ENCODE measurements at places on chromosomes 7 and 10.

DNA sequence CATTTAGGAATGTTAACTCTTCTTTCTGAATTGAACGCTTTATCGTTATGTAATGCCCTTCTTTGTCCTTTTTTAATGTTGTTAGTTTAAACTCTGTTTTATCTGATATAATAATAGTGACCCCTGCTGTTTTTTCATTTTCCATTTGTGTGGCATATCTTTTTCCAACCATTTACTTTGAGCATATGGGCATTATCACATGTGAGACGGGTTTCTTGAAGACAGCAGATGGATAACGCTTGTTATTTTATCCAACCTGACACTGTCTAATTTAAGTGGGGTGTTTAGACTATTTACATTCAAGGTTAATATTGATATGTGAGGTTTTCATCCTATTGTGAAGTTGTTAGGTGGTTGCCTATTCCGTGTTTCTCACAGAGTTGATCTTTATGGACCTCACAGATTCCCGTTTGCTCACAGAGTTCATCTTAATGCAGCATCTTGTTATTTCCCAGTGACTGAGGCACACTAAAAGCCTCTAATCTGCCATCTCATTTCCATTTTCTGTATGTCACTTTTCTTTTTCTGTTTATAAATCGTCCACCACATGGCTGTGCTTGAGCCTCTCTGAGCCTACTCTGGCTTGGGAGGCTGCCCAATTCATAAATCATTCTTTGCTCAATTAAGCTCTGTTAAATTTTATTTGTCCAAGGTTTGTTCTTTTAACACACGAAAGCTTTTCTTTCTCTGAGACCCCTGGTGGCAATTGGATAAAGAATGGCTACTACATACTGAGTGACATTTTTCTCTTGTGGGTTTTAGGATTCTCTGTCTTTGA lies 286.2 kb downstream of the HTR7 start:
- peak; percentile 45 for DNase-seq

DNA sequence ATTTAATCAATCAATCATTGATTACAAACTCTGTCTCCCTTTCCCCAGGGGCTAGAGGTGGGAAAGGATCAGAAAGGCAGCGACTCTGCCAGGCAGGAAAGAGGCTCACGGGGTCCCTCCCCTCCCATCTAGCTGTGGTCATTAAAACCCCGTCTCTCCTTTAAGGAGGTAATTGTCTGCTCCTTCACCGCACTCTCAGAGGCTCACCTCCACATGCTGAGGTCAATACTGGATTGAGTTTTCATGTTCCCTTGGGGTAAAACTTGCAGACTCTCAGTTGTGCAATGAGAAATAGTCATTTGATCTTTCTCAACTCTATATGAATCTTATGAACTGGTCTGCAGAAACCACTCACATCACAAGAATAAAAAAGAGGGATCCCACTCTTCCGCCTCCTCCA lies 368.8 kb downstream of the ADRA2A start:
- DNase-seq = no peak

DNA sequence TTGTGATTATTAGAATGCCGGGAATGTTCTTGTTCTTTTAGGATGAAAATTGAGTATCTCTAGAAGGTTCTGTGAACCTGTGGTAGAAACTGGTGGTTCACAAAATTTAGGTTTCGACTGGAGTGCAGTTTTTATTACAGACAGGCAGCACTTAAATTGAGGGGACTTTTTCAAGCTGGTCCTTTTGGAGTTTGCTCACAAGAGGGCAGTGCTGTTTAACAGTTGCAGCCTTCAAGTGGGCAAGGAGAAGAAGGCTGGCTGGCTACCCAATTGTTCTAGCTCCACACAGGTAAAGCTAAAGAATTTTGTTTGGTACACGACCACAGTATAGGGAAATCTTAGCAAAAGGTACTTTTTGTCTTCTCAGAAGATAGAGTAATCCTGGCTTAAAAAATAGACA lies 233.6 kb downstream of the SNX13 start:
- peak; percentile 66 for DNase-seq

DNA sequence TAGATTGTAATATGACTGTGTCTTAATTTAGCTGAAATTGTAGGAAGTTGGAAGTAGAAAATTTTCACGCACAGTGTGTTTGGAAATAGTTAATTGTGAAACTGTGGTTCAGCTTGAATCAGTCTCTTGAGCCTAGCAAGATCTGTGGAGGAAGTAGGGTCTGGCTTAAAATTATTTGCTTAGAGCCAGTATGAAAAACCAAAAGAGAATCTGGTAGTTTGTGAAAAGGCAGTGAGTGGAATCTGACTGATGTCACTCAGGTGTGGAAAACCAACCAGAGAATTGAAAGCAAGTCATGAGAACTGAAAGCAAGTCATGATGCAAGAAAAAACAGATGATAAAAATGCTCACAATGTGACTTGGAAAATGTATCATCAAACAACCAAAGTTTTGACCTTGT lies 11.5 kb downstream of the LIPJ start:
- no peak for DNase-seq

DNA sequence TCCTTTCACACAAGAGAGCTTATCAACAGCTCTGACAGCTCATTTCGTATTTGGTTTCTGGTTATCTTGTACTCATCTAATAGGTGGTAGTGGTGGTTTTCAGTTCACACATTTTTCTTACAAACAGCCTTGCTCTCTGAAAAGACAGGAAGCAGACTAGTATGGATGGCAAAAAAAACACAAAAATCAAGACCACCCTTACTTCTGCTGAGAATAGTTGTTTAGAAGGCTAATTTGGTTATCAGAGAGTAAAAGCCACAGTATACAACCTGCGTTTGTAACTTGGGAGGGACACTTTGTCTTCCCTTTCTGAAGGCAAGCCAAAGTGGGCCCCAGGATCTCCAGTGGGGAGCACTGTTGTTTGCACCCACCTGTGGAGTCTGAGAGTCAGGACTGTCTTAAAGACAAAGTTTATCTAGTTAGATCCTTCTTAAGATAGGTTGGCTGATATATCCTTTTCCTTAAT lies 68.0 kb downstream of the PIP4K2A start:
- no peak for DNase-seq

GRCh38 chr10:132873395-132873794 lies 69.0 kb downstream of the CFAP46 start:
- DNase-seq = no peak

All from NCI-H524 (cell line).